Mesenteric fat pad (tissue), 1 donor: ENCODE measurements at places on chromosomes 1 and 21. TPM values are rescaled to one million over a fixed set of nuclear protein-coding genes. Genes with fewer than 3 reads are reported as not detected.

The NBPF20 gene
- total RNA-seq = 2.8 TPM

DNA sequence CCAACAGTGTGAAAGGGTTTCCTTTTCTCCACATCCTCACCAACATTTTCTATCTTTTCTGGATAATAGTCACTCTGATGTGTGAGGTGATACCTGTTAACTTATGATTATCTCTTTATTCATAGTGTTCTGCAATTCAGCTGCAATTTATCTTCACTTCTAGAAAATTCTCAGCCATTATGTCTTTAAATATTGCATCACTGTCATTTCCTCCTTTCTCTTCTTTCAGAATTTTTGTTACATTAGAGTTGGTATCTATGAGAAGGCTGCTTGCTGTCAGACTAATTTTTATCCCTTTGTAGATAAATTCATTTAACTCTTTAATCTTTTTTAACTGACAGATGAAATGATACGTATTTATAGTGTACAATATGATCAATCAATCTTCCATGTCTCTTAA is 30.5 kb upstream of the ATF3 start:
- no peak for DNase-seq

The PROK1 gene
- total RNA-seq = 1.3 TPM

GRCh38 chr1:206446688-206447421 is 23.4 kb upstream of the IKBKE start:
- DNase-seq = no peak

The PTAFR gene
- total RNA-seq = 22.8 TPM
